ENCODE measurements at places on chromosomes 6 and 20.

GRCh38 chr6:53930330-53930729 is 135.5 kb downstream of the LRRC1 start:
- no peak for DNase-seq

GRCh38 chr6:138052783-138053182 is 54.4 kb downstream of the PERP start:
- DNase-seq = no peak

- DNase-seq = no peak
Observed at GRCh38 chr6:117487821-117488220, 5.3 kb downstream of the DCBLD1 start.

- DNase-seq = no peak
Observed at GRCh38 chr6:152184573-152184916, 377.1 kb downstream of the ESR1 start.

GRCh38 chr20:34070859-34071258 is 41.2 kb downstream of the EIF2S2 start:
- DNase-seq = no peak

DNA sequence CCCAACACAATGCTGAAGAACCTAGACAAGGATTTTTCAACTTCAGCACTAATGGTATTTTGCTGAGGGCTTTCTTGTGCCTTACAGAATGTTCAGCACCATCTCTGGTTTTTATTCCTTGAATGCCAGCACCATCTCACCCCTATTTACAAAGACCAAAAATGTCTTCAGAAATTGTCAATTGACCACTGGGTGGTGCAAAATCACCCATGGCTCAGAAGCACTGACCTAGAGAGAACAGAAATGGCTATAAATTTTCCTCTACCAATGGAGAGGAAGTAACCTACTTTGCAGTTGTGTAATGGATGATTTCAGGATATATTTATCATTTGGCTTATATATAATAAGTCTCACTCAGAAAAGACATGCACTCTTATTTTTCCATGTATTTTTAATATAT is 431.0 kb upstream of the IRAK1BP1 start:
- no peak for DNase-seq

DNA sequence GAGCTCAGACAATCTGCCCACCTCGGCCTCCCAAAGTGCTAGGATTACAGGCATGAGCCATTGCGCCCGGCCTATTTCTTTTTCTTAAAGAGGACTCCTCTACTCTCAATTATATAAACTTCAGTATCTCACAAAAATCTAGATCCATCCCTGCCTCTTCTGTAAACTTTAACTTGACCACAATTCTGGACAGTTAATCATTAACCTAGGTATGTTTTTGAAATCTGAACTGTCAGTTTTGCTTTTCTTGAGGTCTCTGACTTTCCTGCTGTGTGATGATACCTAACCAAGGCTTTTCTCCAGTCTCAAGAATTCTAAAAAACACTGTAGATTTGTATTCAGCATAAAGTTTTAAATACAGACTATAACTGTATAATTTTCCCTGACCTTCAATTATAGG is 388.2 kb upstream of the SYNCRIP start:
- no peak for DNase-seq

GRCh38 chr6:63816401-63816981 is 180.9 kb downstream of the PHF3 start:
- no peak for DNase-seq

DNA sequence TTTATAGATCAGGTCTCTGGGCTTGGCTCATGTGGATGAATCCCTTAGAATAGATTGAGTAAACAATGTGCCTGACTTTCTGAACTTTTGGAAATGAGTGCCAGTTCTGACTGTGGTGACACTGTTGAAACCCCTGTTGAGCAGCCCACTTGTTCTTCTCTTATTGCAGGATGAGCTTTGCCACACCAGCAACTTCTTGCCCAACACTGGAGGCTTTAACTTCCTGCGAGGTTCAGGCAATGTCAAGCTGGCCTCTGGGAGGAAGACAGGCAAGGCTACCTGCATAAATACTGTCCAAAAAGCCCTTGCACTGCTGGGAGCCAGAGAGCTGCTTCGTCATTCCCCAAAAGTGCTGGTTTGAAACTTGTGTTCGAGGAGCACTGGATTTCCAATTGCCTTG is 32.8 kb upstream of the SMIM8 start:
- DNase-seq = no peak

All from effector CD4-positive, alpha-beta T cell (primary cell).